ENCODE measurements at places on chromosomes 11 and 22.

DNA sequence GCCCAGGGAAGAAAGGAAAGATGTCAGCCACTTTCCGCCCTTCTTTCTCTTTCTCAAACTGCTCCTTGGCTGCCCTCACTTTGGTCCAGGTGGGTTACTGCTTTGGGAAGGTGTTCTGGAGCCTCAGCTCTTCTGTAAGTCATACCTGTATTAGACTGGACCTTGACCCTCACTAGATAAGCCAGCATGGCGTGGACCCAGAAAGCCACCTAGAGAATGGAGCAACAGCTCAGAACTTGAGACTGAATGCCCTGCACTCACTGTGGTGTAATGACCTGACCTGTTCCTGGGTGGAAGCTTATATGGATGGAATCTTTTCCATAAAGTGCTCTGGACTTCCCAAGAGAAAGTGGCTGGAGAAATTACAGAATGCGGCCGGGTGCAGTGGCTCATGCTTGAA, 15.6 kb downstream of the ACP2 start:
- no peak for DNase-seq

- DNase-seq: no peak
These were observed 17.7 kb downstream of the CTNND1 start for GRCh38 chr11:57779276-57779675.

DNA sequence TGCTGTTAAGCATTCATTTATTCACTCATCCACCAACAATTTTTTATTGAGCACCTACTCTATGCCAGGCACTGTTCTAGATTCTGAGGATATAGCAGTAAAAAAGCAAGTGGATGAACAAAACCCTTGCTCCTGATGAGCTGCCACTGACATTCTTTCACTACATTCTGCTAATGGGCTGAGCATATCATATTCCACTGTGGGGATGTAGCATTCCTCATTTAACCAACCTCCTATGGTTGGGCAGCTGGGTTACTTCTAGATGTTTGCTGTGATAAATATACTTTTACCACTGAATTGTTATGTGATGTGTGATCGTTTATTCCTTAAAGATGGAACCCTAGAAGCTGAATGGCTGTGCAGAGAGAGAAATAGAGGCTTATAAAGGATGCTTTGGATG, 176.9 kb downstream of the MN1 start:
- DNase-seq: no peak

GRCh38 chr11:13013054-13013488, 4.0 kb downstream of the RASSF10 start:
- no peak for DNase-seq

- no peak for DNase-seq
These were observed 976 bp downstream of the DEPDC7 start for GRCh38 chr11:33016654-33017053.

DNA sequence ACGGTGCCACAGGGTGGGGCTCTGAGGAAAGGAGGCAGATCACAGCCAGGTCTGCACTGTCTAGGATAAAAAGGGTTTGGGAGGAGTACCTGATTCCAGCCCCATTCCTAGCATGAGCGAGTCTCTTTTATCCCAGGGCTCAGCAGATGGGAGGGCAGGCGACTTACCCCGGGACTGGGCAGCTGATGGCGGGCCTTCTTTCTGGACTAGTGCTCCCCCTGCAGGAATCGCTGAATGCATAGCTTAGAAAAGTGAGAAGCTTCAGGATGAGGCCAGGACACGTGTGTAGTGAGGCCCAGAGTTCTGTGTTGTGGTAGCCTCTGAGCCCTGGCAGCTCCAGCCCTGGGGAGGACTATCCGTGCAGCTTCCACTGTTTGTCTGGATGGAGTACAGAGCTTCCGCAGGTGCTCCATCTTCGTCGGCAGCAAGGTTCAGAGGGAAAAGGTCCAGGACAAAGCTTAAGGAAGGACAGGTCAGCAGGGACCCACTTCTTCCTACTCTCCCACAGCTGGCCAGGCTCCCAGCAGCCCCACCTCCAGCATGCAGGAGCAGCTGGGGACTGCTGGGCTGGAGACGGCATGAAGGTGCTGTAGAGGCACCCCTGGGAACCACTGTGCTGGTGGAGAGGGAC, 30.4 kb downstream of the COMMD9 start:
- peak; percentile 46 for DNase-seq

DNA sequence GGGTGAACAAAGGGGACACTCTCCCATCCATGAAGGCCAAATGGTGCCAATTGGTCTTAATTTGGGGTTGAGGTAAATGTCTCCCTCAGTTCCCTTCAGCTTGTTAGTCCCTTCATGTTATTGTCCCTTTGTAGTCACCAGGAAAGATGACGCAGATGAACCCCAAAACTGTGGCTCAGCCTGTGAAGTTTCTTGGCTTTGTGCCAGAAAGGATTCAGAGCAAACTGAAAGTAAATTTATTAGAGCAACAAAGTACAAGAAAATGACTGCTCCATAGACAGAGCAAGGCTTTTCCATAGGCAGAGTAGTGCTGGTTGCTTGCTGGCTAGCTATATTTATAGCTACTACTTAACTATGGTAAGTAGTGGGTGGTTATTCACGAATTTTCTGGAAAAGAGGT, 16.7 kb downstream of the OR4C3 start:
- DNase-seq: no peak

DNA sequence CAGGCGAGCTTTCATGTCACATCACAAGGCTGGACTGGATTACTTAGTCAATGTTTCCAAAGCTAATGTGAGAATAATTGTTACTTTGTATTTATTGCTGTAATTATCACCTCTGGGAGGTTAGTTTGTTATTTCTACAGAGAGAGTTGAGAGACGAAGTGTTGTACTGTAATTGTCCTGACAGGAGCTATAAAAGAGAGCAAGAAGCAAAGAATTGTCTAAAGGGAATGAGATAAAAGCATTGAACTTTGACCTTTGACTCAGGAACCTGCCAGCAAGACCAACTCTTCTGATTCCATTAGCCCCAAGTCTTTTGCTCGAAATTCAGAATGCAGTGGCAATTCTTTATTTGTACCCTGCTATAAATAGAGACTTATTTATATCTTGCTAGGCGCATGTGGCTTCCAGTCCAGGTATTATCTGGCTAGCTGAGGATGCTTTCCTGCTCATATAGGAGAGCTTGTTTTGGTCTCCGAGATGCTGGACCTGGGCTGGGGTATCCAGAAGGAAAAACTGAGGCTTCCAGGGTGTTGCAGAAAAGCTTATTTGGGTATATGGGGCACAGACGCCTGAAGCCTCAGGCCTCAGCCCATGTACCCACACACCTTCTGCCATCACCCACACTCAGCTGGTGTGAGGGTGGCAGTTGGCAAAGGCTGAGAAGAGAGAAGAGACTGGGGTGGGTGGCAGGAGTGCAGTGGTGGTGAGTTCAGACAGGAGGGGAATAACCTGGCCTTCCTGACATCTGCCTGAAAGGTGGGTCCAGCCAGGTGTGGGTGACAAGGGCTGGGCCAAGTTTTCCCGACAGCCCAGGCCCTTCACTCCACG, 40.7 kb downstream of the SYT13 start:
- DNase-seq: no peak

- DNase-seq: no peak
These were observed 350.8 kb downstream of the DLG2 start for GRCh38 chr11:85276332-85276731.

GRCh38 chr11:57735619-57736298, 5.5 kb upstream of the SELENOH start:
- DNase-seq: no peak

GRCh38 chr11:67311556-67312082, 8.3 kb downstream of the SSH3 start:
- no peak for DNase-seq

DNA sequence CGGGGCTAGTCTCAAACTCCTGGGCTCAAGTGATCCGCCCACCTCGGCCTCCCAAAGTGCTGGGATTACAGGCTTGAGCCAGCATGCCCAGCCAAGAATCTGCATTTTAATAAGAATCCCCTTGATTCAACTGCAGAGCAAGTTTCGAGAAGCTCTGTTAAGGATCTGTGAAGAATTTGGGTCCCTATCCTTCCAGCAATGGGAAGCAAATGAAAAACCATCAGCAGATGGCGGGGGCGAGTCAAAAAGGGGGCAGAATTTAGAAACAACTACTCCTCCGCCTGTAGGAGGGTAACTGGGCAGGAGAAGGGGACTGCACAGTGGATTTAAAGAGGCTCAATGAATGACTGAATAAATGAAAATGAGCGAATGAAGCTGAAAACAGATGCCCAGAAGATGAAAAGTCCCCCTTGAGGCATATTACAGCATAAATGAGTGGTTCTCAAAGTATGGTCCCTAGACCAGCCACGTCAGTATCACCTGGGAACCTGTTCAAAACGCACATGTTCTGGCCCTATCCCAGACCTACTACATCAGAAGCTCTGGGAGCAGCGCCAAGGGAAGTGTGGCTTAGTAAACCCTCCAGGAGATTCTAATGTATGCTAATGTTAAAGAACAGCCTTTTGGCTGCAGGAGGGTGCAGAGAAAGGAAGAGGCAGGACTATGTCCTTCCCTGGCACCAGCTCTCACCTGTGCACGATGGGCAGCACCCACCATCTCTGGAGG, 15.0 kb downstream of the VWCE start:
- no peak for DNase-seq

DNA sequence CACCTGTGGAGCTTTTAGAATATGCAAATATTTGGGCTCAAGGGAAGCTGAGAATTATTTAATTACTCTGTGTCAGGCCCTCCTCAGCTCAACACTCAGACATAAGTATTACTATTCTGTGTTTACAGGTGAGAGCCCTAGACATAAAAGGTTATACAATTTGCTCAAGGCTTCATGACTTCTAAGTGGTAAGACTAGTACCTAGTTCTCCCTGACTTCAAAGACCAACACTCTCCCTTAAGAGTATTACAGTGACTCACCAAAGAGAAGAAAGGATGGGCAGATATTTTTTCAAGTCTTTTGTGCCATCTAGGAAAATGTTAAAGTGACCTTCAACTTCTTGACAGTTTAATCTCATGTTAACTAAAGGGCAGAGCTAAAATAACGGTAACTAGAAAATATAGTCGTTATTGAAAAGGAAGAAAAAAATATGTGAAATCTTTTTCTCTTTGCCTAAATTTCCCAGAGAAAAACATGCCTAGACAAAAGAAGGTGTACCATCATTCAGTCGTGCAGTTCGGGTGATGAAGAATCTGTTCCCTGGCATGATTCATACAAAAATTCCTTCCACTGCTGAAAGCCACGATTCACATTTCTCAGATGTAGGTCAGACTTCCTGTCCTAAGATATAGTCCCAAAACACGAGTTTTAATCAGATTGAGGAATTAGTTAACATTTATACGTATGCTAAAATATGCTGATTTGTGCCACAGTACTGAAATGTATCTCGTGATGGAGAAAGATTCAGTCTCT, 849.1 kb upstream of the API5 start:
- DNase-seq: no peak

DNA sequence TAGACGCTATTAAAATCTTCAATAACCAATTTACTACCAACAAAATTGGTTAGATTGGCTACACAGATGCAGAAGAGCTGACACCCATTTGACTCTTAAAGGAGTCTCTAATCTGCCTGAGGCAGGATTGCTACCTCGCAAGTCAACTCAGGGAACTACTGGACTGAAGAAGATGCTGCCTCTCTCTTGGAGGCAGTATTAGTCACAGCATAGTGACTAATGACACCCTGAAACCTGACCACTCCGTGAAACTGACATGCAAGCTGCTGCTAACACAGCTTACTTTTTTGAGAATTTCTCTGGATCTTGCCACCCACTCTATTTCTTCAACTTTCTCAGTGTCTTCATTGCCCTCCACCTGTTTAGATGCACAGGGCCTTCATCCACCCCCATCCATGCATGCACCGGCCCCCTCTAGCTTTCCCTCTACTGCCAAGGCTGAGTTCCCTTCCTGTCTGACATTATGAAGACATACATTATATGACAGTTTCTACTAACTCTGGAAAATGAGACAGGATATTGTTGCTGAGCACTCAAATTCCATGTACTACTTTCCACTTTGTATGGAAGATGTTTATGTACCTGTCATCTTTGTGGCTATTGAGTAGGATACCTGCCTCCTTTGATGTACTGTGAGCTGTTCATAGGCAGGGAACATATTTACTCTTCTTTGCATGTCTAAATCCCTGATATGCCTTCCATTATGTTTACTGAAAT, 183.2 kb downstream of the MSANTD4 start:
- no peak for DNase-seq

DNA sequence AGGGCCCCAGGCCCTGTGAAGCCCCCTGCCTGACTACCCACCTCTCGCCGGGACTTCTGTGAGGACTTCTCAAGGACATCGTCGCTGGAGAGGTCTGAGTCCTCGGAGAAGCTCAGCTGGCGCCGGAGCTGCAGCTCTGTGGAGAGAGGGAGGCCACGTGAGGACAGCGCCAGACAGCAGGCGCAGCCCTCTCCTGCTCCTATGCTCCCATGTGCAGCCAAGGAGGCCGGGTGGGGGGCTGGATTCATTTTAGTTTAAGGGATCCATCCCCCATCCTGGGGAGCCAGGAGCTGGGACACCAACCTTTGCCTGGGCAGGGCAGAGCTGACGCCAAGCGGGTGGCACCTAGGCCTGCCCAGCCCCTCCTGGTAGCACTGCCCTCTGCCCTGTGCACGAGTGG, 42.4 kb upstream of the BID start:
- DNase-seq: no peak

DNA sequence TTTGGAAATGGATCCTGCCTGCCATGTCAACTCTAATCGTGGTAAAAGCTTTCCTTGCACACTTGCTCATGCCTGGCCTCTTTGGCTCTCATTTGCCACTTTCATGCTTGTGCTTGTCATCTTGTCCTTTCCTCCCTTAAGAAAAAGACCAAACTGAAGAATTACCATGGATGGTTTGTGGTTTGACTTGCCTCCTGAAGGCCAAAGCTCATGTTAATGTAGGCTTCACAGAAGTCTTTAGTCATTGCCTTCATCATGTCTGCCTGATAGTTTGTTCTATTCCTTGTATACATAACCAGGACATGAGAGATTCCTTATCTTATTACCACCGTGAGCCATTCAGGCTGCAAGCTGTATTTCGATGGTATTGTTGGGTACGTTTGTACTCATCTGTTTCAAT, 17.3 kb downstream of the TEAD1 start:
- DNase-seq: no peak
